SK-MEL-5 (cell line): ENCODE measurements at places on chromosomes 12 and 14. TPM values are rescaled to one million over a fixed set of nuclear protein-coding genes. Genes with fewer than 3 reads are reported as not detected.

DNA sequence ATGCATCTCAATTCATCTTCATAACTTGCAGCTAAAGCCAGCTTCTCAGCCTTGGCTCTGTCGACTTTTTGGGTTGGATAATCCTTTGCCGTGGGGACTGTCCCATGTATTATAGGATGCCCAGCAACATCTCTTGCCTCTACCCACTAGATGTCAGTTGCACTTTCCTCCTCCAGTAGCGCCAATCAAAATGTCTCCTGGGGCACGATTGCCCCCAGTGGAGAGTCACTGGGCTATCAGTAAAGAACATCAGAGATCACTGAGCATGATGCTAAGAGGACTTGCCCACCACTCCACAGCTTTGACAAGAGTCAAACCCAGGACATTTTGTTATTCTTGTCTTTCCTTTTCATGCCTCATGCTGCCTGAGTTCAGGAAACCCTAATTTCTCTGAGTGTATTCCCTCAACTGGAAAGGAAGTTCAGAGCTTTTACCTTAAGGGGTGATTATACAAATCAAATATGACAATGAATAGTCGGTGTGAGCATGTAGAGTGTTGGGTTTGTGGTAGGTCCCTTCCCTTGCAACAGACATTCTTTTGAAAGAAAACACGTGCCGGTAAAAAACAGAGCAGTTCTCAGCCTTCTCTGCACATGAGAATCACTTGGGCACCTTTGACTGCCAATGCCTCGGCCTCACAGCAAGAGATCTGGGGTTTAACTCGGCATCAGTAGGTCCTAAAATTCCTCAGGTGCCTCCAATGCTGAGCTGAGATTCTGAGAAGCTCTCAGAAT, 980.6 kb downstream of the VRK1 start:
- no peak for DNase-seq

- peak; percentile 87 for DNase-seq
These were observed 38.9 kb downstream of the PPP1R13B start for GRCh38 chr14:103808403-103809001.

- peak; percentile 14 for DNase-seq
These were observed 53.0 kb downstream of the IFNG-AS1 start for GRCh38 chr12:68042212-68042699.

GRCh38 chr14:76007379-76007778, 21.8 kb downstream of the IFT43 start:
- no peak for DNase-seq

- DNase-seq = no peak
These were observed 161.4 kb upstream of the ABCD2 start for GRCh38 chr12:39780913-39781446.

- DNase-seq = no peak
These were observed 348.0 kb downstream of the BCL11B start for GRCh38 chr14:98924046-98924445.

The ATG101 gene
- total RNA-seq = 90.4 and 104 TPM in 2 replicates

GRCh38 chr14:88492272-88493089, 62.3 kb downstream of the PTPN21 start:
- DNase-seq = peak; percentile 78

The SLC17A8 gene
- total RNA-seq = 0.11 TPM in 1 of 2 replicates, not detected in the other

DNA sequence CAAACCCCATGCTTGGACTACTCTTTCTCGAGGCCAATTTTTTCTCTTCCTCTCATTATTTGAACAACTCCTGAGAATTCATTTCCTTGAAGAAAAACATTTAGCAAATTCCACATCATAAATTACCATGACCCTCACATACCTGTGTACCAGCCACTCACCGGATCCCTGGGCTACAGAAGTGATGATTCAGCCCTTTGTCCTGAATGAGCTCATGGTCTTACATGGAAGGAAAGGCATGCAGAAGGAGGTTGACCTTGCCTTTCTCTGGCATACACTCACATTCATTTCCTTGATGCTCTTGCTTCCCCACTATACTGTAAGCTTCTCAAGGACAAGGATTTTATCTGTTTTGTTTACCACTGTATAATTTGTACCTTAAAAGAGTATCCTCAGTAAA, 191.5 kb downstream of the SLC5A8 start:
- no peak for DNase-seq

The PDZRN4 gene
- total RNA-seq = not detected in 2 replicates

The CLECL1 gene
- total RNA-seq = not detected in 2 replicates

DNA sequence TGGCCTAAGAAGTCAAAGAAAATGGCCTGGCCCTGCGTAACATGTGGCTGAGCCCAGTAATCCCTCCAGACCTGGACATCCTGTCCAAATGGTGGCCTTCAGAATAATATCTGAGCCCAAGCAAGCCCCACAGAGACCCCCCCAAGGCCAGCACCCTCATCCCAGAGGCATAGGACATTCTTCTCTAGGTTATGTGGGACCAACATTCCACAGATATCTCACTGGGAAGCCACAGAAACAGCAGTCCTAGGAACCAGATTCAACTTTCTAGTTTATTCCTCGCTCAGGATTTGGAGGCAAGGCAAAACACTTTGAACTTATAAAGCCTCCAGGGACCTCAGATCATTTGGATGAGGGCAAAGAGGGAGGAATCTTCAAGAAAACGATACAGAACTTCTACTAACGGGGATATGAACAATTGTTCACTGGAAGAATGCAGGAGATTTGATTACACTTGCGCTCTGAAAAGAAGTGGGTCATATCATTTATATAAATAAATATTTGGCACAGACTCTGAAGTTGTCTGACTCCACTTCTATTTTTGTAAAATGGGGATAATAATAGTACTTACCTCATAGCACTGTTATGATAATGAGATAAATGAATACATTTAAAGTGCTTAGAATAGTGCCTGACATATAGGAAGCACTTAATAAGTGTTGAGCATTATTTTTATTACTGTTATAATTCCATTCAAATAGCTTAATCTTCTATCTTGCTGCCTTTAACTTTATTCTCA, 171.5 kb downstream of the NUAK1 start:
- DNase-seq = no peak

DNA sequence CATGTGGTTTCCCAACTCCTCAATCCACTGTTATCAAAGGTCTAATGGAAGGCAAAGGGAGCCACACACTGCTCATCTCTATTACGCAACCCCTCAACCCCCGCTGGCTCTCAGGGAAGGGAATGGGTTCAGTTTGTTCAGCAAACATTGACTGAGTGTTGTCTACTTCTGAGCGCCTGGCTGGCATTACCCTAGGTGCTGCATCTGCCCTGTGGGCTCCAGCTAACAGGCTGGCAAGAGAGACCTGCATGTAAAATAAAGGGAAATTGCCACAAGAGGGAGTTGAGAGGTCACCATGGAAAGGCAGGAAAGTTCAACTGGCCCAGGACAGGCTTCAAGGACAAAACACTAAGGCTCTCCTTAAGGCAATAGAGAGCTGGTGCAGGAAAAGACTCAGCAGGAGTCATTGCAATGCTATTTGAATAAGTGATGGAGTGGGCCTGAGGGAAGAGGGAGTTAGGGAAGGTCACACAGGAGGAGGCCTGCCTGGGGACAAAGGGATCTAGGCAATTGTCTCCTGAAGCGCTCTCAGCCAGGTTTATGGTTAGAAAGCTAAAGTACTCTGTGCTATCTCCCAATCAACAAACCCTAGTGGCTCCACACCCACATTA, 5.5 kb upstream of the ZNF740 start:
- peak; percentile 76 for DNase-seq

DNA sequence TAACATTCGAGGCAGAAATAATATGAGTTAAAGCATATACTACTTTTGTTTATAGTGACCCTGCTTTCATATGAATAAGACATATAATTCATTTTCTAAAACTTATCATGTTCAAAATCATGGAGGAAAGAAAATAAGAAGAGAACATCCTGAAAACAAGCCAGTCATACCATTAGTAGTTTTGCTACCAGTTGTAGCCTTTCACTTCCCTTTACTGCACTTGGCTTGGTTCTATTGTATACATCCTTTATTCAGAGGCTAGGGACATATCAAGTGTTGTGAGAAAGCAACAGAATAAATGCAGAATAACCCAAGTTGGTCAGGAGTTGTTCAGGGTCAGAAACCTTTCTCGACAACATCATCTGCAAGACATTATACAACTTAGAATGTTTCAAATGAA, 598.7 kb downstream of the SOX5 start:
- no peak for DNase-seq

GRCh38 chr14:84792722-84793410, 737.1 kb upstream of the FLRT2 start:
- no peak for DNase-seq

DNA sequence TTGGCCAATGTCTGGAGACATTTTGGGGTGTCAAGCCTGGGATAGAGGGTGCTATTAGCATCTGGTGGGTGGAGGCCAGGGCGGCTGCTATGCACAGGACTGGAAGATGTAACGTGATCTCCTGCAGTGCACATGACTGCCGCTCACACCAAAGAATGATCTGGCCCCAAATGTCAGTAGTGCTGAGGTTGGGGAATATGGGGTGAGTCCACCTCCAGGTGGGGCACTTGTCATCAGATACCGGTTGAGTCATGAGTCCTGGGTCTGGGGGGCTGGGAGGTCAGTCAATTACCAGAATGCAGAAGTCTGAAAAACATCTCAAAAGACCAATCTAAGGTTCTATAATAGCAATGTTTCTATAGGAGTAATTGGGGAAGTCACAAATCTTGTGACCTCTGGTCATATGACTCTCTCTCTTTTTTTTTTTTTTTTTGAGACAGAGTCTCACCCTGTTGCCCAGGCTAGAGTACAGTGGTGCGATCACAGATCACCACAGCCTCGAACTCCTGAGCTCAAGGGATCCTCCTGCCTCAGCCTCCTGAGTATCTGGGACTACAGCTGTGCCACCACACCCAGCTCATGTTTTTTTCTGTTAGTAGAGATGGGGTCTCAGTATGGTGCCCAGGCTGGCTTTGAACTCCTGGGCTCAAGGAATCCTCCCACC, 6.0 kb upstream of the SDSL start:
- DNase-seq = peak; percentile 52

The CHFR gene
- total RNA-seq = 24.5 and 25.8 TPM in 2 replicates

DNA sequence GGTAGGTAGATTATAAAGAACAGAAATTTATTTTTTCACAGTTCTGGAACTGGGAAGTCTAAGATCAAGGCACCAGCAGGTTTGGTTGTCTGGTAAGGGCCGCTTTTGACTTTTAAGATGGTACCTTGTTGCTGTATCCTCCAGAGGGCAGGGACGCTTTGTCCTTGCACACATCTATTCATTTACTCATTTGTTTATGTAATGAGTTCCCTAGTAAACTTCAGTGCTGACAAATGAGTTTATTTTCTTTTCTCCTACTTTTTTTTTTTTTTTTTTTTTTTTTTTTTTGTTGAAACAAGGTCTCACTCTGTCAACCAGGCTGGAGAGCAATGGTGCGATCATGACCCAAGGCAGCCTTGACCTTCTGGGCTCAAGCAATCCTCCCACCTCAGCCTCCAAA, 195.7 kb downstream of the FBXL14 start:
- no peak for DNase-seq

- peak; percentile 46 for DNase-seq
These were observed 8.4 kb upstream of the INF2 start for GRCh38 chr14:104680806-104681688.

DNA sequence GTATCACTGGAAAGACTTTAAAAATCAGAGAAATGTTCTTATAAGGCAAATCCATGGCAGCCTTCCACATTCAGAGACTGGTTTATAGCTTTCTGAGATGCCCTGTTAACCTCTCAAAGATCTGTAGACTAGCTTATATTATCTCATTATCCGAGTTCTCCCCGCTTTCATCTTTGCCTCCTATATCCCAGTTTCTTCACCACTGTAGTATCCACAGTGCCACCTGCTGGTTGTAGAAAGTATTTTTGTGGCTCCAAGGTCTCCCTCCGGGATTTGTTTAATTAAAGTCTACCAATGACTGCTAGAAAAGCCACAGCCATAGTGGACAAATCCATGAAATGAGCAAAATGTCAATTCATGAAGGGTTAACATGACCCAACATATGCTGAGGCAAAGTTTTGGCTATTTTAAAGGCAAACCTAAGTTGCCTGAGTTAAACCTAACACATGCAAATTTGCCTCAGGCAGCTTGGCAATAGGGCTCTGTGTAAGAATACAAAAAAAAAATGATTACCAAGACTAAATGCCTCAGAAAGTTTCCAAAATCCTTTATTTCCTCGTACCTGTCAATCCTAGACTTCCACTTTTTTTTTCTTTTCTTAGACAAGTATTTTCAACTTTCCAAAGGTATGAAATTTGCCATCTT, 218.8 kb upstream of the BMP4 start:
- peak; percentile 85 for DNase-seq

DNA sequence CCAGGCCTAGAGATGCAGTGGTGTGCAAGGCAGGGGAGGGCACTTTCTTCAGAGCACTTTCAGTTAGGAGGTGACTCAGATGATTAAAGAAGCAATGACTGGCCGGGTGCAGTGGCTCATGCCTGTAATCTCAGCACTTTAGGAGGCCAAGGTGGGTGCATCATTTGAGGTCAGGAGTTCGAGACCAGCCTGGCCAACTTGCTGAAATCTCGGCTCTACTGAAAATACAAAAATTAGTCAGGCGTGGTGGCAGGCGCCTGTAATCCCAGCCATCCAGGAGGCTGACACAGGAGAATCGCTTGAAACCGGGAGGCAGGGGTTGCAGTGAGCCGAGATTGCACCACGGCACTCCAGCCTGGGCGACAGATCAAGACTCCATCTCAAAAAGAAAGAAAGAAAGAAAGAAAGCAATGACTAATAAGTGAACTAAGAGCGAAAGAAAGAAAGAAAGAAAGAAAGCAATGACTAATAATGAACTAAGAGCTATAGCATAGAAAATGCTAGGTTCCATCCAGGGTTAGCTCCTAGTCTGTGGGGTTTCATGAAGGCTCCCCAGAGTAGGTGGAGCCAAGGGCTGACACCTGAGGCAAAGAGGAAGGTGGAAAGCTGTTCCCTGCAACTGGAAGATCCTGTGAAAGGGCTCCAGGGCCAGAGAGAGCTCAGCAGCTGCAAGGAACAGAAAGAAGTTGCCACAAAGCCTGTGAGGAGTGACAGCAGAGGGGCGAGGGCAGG, 334.5 kb downstream of the CACNA1C start:
- no peak for DNase-seq

- DNase-seq = no peak
These were observed 19.5 kb downstream of the PTGDR start for GRCh38 chr14:52286661-52287649.

GRCh38 chr12:31813305-31813704, 84.5 kb upstream of the AMN1 start:
- DNase-seq = peak; percentile 30

DNA sequence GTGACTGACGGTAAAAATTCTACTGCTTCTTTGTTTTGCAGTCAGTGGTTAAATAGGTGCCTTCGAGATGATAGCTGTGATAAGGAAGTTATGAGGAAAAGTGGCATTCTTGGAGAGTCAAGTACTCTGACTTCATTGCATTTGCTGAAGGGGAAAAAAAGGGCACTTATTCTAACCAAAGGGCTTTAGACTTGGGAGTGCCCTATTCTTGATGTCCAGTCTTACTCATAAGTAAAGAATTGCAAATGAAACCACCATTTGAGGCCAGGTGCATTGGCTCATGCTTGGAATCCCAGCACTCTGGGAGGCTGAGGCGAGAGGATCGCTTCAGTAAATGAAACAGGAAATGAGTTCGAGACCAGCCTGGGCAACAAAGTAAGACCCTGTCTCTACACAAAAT, 40.3 kb downstream of the BRAP start:
- DNase-seq = no peak

The HOXC5 gene
- total RNA-seq = not detected in 2 replicates

GRCh38 chr14:21300892-21301291, 21.0 kb downstream of the RPGRIP1 start:
- no peak for DNase-seq
